NCI-H1436 treated with DMSO at 0.1 percent for 48 hours (cell line): ENCODE measurements at places on chromosomes 3 and 15.

GRCh38 chr3:141845407-141846049 lies 30.9 kb upstream of the ATP1B3 start:
- DNase-seq, result no peak

DNA sequence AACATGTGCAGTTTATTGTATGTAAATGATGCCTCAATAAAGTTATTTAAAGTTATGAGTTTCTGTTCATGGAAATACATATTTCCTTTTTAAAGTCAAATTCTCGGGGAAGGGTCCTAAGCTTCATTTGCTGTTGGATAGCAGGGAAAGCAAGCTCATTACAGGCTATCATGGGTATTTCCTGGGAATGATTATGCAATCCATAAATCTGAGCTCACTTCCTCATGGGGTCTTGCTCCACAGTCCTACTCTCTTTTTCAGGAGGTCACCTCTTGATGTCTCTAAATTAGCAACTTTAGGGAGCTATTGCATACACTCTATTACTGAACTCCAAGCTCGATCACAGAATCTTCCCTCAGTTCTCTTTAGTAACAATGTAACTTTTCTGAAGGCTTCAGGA lies 69.9 kb upstream of the TP63 start:
- DNase-seq, result no peak

GRCh38 chr3:60536420-60536819 lies 714.8 kb downstream of the FHIT start:
- no peak for DNase-seq

- DNase-seq, result no peak
Observed at GRCh38 chr15:58479941-58480340, 48.1 kb downstream of the LIPC start.

DNA sequence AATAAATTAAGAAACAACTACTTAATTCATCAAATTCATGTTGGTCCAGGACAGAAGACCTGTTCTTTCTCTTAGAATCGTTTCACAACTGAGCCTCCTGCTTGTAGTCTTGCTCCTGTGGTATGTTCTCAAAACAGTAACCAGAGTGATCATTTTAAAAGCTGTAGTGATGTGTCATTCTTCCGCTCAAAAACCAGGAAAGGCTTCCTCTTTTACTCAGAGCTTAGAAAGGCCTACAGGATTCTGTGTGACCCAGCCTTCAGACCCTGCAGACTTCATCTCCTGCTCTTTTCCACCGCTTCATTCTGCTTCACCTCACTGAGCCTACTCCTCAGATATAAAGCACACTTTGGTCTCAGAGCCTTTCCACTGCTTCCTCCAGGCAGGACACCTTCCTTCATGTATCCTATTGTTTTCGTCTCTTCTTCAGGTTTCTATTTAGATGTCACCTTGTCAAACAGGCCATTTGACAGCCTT lies 22.7 kb downstream of the ST6GAL1 start:
- no peak for DNase-seq

DNA sequence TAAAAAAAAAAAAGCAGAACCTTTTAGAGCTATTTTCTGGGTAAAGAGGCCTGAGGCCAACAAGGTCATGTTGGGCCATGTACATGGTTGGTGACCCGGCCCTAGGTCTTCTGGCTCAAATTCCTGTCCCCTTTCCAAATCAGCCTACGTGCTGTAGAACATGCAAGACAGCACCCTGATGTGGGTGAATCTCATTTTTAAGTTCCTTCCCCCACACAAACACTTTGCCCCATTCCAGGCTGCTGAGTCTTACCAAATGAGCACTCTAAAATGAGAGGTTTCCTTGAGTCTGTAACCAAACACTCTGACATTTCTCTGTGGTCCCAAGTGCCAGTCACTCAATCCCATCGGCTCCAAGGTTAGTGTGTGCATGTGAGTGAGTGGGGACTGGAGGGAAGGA lies 9.4 kb downstream of the BCL6 start:
- no peak for DNase-seq

- DNase-seq, result no peak
Observed at GRCh38 chr3:141537856-141538255, 51.0 kb downstream of the RASA2 start.
